ENCODE measurements at places on chromosomes 12 and 14.

- DNase-seq: no peak
These were observed 16.4 kb upstream of the NUDT4 start for GRCh38 chr12:93361151-93361919.

DNA sequence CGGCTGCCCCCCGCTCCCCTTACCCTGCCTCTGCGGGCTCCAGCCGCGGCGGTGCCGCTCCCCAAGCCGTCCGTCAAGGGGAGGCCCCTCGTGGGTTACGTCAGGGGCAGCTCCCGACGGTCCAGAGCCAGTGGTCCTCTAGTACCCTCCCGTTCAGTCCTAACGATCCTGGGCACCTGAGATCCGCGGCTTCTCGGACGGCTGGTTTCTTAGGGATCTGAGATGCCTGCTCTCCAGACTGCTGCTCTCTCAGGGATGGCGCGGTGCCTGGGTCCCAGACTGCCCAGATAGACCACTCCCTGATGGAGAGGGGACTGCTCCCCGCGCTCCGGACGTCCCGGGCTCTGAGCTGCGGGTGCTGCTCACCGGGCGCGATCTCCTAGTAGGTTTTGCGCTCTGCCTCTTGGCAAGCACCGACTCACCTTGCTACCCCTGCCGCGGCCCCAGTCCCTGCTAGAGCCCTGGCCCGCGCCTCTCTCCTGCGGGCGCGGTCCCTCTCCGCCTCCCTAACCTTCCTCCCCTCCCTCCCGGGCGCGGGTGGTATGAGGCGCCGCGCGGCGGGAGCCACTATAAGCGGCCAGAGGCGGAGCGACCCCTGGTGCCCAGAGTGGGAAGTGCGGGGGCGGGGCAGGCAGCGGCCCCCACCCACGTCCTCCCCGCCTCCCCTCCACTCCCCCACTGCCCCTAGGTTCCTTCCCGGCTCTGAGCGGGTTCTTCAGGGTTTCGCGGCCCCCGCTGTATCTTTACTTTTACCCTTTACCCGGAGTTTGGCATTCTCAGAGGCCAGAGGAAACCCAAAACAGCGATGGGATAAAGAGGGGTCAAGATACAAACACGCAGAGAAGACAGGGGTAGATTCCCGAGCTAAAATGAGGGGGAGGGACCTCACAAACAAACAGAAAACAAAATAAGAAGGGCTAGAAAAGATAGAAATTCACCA lies at the start of gene C1QL4:
TSS of gene C1QL4 (minus strand) at position 544 of the 940 bp plus-strand sequence. CDS start 711 bp downstream, outside the sequence.
- peak; percentile 63 for DNase-seq

GRCh38 chr12:113844495-113845210 lies 121.5 kb downstream of the RBM19 start:
- DNase-seq: no peak

DNA sequence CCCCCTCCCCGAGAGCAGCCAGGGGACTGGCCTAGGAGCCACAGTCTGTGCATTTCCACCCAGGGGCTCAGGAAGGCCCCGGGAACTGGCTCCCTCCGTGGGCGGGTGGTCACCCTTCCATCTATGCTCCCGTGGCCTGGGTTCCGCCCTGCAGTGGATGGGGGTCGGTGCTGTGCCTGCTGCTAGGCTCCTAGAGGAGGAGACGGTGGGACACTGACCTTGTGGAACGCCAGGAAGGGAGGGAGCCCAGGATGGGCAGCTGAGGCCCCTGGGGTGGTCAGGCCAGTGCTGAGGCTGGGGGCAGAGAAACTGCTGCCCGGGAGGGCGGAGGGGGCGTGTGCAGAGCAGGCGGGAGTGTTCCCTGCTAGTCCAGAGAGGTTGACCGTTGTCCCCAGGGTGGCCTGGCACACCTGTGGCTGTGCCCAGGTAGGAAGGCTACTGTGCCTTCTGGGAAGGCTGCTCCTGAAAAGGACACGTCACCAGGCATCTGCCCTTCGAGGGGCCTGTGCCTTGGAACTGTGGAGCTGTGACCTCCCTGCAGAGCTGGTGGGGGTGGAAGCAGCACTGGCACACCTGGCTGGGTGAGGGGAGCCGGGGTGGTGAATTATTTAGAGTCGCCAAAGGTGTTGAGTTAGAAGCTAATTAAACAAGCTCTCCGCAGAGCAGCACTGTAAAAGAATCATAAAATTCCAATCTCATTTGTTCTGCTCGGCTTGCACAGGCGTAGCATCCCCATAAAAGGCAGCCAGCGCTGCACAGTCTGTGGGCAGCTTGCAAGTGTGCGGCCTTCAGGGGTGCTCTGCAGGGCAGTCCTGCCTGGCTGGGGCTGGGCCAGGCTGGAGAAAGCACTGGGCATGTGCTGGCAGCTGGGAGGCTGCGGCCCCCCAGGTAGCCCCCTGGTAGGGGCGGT lies 145.1 kb downstream of the KIF26A start:
- no peak for DNase-seq

DNA sequence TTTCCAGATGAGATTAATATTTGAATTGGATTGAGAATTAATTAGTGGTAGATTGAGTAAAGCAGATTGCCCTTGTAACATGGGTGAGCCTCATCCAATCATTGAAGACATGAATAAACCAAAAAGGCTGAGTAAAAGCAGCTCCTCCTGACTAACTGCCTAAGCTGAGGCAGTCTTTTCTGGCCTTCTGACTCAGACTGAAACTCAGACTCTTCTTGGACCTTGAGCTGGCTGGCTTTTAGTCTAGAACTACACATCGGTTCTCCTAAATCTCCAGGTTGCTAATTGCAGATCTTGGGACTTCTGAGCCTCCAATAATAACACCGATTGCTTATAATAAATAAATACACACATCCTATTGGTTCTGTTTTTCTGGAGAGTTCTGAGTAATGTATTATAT lies 24.0 kb downstream of the FKBP11 start:
- no peak for DNase-seq

- DNase-seq: no peak
These were observed 159.5 kb downstream of the ANO4 start for GRCh38 chr12:100954118-100954517.

- DNase-seq: no peak
These were observed 171.5 kb downstream of the ANO2 start for GRCh38 chr12:5773550-5773949.

Measured in globus pallidus (tissue), 1 donor.